ENCODE measurements at places on chromosomes 13 and 19.

- no peak for DNase-seq
These were observed 44.7 kb downstream of the EFNB2 start for GRCh38 chr13:106490569-106491321.

DNA sequence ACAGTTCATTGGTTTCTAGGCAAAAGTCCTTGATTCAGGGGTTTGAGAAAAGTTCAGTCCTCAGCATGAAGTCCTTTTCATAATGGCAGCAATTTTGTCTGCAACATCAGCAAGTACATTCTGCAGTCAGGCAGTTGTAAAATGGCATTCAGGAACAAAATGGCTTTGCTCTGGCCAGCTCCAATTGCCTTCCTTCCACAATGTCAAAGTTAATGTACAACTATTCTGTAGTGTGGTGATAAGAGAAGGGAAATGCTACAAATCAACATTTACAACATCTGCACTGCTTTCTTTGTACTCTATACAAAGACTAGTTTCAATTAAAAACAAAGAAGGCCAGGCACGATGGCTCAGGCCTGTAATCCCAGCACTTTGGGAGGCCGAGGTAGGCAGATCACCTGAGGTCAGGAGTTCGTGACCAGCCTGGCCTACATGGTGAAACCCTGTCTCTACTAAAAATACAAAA is 1.8 kb upstream of the NEK3 start:
- no peak for DNase-seq

GRCh38 chr13:79806821-79807220 is 325.9 kb downstream of the NDFIP2 start:
- DNase-seq: no peak

- DNase-seq: no peak
These were observed 17.7 kb upstream of the SLC35E1 start for GRCh38 chr19:16589917-16590316.

- no peak for DNase-seq
These were observed 406.6 kb downstream of the TSHZ3 start for GRCh38 chr19:30942636-30943035.

- no peak for DNase-seq
These were observed 14.8 kb downstream of the TBC1D4 start for GRCh38 chr13:75467040-75467728.

- no peak for DNase-seq
These were observed 8.8 kb downstream of the PPP1R13L start for GRCh38 chr19:45395821-45396617.

GRCh38 chr13:104796581-104796980 is 1730.4 kb upstream of the SLC10A2 start:
- DNase-seq: no peak

DNA sequence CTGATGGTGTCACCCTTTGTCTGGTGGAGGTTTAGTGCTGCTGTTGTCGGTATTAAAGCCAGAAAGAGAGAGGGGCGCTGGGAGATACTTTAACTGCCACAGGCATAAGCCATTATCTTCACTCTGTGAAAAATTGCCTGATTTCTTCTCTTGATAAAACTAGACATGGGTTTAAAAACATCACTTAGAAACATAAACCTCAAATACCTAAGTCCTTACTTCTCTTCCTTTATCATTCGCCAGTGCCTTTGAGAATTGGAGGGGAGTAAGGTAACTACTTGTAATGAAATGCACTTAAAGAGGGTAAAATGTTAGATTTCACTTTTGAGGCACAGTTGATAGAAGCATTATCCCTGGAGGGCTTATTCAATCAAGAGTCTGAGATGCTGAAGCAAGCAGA is 434.5 kb downstream of the OLFM4 start:
- no peak for DNase-seq

- no peak for DNase-seq
These were observed 497 bp upstream of the MLNR start for GRCh38 chr13:49219647-49220035.

DNA sequence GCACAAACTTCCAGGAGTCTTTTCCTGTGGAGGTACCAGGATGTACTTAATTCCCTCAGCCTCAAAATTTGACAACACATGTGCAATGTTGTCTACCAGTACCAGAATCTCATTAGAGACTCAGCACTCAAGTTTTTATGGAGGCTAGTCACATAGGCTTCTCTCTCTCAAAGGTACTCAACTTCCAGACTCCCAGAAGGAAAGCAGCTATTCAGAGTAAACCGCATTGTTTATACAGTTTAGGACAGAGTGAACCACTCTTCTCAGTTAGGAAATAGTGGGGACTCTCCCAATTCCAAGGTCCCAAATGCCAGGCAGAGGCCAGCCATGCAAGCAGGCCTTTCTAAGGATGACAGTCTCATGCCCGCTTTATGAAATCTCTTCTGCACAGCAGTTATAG is 8.5 kb upstream of the C1QTNF9B start:
- no peak for DNase-seq

- no peak for DNase-seq
These were observed 10.3 kb upstream of the IL4I1 start for GRCh38 chr19:49906879-49907564.

GRCh38 chr19:16420781-16421386 is 50.9 kb downstream of the EPS15L1 start:
- no peak for DNase-seq

DNA sequence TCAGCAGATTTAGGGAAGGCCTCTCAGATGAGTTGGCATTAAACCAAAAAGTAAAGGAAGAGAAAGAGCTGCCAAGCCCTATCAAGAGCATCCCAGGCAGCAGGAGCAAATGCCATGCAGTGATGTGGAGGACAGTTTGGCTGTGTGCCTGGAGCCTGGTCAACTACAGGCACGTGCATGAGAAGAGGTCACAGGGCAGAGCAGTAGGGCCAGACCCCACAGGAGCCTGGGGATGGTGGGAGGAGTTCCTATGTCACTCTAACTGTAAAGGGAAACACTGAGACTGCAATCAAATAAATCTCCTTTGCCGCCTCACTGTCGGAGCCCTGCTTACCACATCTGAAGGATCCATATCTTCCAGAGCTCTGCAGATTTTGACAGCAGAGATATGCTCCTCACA is 240.5 kb downstream of the ENOX1 start:
- DNase-seq: no peak

DNA sequence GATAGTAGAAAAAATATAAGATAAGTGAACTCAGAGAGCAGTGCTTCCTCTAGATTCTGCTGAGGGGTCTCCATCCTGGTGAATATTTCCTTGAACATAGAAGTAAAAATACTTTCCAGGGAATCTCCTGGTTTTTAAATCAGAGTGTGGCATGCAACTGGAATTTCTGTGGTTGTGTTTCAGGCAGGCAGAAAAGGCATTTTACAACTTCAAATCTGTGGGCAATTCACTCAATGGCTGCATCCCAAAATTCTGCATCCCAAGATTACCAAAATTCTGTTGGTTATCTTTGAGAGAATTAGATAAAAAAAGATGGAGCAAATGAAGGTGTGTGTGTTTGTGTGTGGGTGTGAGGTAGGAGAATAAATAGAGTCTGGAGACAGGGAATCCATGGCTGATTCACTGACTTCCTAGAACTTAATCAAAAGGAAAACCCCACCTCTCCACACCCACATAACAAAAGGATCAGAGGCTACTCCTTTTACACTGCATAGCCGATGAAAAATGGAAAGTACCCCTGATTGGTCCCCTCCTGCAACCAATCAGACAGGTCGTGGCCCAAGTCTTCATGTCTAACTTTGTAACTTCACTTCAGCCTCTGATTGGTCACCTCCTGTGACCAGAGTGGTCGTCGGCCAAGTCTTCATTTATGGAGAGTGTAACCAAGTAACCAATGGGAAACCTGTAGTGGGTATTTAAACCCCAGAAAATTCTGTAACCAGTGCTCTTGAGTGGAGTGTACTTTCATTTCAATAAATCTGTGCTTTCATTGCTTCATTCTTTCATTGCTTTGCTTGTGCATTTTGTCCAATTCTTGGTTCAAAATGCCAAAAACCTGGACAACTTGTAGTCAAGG is 112.8 kb downstream of the DLEU7 start:
- no peak for DNase-seq

- DNase-seq: no peak
These were observed 222.4 kb downstream of the NBEA start for GRCh38 chr13:35164324-35164932.

- no peak for DNase-seq
These were observed 366 bp upstream of the KL start for GRCh38 chr13:33015791-33016323.

DNA sequence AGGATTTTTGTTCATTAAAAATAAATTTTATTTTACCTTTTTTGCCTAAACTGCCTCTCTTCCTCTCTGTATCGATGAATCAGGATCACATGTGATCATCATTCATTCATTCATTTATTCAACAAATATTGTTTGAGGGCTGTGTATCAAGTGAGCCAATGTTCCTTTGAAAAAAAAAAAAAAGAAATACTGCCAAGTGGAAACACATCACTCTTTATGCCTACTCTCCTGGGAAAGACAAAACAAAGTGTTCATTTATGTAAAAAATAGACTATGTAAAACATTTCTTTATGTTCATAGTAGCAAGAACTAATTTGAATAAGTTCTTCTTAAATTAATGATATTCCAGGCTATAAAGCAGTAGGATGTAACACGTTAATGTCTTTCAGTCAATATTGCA is 233.1 kb downstream of the POSTN start:
- no peak for DNase-seq

DNA sequence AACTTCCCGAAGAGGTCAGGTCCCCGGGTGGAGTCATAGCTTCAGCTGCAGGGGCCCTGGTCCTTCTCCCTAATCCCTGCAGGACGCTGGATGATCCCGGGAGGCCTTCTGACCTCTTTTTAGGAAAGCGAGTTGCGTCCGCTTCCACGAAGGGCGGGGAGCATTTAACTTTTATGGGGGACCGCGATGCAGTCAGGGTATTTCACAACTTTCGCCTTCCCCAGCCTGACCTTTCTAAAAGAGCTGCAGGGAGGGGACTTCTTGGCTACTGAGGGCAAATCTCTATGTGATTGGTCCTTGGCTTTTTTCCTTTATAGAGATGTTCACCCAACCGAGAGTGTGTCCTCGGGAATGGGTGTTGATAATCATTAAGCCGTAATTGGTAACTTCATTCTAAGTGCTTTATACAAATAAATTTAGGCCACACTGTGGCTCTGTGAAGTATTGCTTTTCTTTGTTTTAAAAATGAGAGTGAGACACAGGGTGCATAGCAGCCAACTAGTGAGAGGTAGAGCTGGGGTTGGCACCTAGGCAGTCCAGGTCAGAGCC is 778 bp downstream of the ZNF230 start:
- DNase-seq: no peak

DNA sequence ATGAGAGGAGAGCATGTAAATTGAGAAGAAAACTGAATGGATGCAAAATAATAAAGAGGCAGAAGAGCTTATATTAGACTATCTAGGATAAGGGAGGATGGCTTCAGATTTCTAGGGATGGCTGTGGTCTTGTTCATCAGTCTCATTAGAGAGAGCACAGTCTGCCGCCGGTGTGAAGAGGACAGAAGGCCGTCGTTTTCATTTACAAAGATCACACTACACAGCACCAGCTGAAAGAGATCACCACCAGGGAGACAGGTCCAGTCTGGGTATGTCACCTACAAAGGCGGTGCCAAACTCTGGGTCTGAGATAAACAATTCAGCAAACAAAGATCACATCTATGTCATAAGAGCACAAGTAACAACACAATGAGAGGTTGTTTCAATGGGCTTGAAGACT is 1222.3 kb upstream of the SLC10A2 start:
- no peak for DNase-seq

DNA sequence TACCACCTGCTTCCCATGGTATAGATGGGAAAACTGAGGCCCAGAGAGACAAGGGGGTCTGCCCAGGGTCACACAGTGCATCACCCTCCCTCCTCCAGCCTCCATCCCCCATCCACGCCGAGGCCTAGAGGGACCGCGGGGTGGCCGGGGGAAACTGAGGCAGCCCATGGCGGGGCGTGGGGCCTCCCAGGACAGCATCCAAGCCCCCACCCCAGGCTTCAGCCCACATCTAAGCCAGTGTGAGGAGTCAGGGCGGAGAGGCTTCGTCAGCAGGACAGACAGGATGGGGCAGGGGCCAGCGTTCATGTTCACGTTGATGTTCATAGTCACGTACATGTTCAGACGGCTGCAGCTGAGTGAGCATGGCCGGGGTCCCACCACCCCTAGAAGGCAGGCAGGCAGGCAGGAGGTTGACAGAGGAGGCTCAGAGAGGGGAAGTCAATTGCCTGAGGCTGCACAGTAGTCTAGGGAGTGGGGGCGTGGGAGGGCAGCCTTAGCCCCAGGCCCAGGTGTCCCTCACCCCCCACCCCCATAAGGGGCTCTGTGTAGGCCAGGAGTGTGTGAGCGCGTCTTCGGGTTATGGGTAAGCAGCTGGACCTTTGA is 23.3 kb downstream of the SMIM24 start:
- DNase-seq: no peak

DNA sequence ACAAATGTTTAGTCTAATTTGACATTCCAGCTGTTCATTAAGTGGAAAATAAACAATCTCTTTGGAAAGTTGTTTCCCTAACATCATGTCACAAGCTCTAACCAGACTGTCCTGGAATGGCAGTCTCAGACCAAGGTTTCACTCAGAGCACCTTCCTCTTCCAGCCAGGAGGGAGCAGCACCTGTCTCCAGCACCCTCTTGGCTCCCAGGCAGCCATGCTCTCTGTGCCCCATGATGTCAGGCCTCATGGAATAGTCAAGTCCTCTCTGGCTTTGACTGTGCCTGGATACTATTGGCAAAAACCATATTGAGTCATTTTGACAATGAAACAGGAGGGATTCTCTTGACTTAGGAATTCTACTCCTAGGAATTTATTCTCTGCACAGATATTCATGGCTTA is 171.4 kb downstream of the OXGR1 start:
- no peak for DNase-seq

- no peak for DNase-seq
These were observed 25.7 kb downstream of the SH3GL1 start for GRCh38 chr19:4374498-4375163.

GRCh38 chr19:15365264-15365663 is 14.3 kb downstream of the AKAP8 start:
- DNase-seq: no peak

- DNase-seq: no peak
These were observed 3.7 kb upstream of the SMIM17 start for GRCh38 chr19:56639217-56639616.

DNA sequence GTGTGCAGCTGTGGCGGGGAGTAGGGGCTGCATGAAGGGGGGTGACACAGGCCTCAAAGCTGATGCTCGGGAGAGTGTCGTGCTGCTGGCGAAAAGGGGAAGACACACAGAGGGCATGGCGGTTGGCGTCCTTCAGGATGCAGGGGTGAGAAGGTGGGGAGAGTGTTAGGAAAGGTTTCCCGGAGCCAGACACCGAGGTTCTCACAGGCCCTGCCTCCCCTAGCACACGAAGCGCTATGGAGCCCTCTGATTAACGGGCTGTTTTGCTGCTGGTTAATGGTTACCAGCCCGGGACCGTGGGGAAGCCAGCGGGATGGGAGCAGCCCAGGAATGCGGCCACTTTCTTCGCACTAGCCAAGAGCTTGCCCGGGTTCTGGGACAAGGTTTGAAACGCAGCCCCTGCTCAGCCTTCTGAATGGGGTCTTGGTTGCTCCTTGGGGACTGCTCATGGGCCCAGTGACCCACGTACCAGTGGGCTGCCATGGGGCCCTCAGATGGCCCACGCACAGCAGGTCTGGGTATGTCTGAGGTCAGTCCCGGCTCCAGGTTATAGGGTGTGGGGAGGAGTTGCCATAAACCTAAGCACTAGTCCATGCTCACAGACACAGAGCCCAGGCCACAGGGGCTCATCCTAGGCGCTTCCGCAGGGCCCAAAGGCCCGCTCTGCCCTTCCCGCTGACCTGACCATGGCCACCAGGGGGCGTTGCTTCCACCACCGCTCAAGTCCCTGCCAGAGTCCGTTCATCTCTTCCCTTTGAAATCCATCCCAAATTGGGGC is 31.3 kb upstream of the ISYNA1 start:
- no peak for DNase-seq

Measured in cortex of kidney (tissue), 1 donor.